ENCODE measurements at places on chromosomes 7 and 10. TPM values are rescaled to one million over a fixed set of nuclear protein-coding genes. Genes with fewer than 3 reads are reported as not detected.

DNA sequence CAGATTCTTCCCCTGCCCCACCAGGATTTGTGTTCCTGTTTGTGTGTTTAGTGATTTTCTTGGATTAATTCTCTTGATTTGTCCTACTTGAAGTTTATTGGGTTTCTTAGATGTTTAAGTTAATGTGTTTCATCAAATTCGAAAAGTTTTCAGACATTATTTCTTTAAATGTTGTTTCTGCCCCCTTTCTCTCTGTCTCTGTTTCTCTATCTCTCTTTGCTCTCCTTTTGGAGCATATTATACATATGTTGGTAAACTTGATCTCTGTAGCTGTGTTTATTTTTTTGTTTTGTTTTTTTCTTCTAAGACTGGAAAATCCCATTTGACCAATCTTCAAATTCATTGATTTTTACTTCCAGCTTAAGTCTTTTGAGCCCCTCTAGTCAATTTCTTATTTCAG, 115.6 kb downstream of the ZNF277 start:
- H3K27me3 ChIP-seq: no peaks in the 10 kb centered on the region
- no peak overlapping the region for H3K4me3 ChIP-seq
- no peak for DNase-seq
- no peak overlapping the region for H3K27ac ChIP-seq
- H3K4me1 ChIP-seq: no peaks in the 10 kb centered on the region

The DNAJB12 gene
- 29.4 TPM for total RNA-seq

DNA sequence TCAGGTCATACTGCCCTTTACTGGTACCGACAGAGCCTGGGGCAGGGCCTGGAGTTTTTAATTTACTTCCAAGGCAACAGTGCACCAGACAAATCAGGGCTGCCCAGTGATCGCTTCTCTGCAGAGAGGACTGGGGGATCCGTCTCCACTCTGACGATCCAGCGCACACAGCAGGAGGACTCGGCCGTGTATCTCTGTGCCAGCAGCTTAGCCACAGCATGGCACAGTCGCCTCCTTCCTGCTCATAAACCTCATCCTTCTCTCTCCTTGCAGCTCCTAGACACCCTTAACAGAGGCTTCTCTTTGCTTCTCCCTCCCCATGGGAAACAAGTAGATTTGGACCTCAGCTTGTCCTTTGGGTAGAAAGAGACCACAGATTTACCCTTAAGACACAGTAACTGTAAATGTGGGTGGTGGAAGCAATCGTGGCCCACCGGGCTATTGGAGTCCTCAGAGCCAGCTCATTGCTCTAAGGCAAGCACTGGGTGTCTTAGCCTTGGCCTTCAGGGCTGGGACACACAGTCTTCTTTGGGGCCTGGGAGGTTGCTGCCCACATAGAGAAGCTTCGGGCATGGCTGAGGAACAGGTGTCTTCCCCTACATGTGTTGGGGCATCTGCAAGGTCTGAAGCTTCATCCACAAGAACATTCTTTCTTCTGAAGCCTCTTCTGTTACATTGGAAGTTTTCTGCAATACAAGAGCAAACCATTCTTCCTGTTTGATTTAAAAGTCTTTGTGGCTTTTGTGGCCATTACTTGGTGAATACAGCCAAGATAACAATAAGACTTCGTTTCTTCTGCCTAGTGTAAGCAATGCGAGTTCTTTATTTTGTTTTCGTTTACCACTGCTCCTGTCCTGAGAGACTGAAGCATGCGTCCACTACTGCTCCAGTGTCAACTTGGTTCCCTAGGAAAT, 95.5 kb upstream of the PRSS58 start:
- H3K27ac ChIP-seq: no peak overlapping the region
- DNase-seq: no peak

- H3K36me3 ChIP-seq: peaks cover 47% of the 10 kb centered on the region
- no peak for DNase-seq
- H3K4me3 ChIP-seq: no peak overlapping the region
- no peaks in the 10 kb centered on the region for H3K4me1 ChIP-seq
- H3K27me3 ChIP-seq: no peaks in the 10 kb centered on the region
Measured at GRCh38 chr10:42795701-42796100, 13.1 kb downstream of the BMS1 start.

DNA sequence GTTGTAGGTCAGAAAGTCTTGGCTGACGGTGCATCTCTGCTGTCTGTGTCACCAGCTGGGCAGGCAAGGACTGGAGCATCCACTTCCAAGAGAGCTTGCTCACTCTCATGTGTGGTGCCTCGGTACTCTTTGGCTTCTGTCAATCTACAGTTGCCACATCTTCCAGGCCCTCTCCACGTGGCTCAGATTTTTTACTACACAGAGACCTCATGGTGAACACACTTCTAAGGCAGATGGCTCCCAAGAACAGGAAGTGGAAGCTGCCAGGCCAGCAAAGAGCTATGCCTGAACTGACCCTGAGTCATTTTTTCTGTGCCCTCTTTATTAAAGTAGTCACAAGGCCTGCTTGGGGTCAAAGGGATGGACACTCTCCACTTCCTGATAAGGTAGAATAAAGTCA, 351.5 kb upstream of the AUTS2 start:
- no peaks in the 10 kb centered on the region for H3K4me1 ChIP-seq
- H3K4me3 ChIP-seq: no peak overlapping the region

The RELN gene
- total RNA-seq: 1.4 TPM

- H3K4me3 ChIP-seq: no peak overlapping the region
- H3K36me3 ChIP-seq: no peaks in the 10 kb centered on the region
- no peaks in the 10 kb centered on the region for H3K4me1 ChIP-seq
- H3K27me3 ChIP-seq: no peaks in the 10 kb centered on the region
- no peak for DNase-seq
Measured at GRCh38 chr10:5168897-5169420, 16.0 kb downstream of the AKR1C8 start.

The MDFIC gene
- 8.5 TPM for total RNA-seq

DNA sequence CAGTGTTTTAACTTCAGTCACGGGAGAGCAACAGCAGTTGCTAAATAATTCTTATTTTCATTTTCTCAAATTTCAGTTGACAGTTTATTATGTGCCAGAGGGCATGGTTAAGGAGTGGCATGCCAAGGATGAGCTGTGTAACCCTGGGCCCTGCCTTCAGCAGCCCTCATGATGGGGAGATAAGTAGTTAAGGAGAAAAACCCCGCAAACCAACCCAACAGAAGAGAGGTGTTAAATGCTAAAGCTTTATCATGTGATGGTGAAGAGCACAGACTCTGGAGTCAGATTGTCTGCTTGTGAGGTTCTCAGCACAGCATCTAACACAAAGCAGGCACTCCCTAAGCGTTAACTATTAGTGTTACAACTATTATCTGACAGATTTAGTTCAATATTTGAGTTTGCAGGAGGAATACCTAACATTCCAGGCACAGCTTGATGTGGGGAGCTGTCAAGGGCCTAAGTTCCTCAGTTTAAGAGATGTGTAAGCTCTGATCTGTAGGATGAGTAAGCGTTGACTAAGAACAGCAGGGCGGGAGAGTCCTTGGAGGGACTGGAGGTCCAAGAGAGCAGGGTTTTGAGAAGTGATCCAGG, 29.6 kb downstream of the STAM start:
- H3K4me3 ChIP-seq: no peak overlapping the region
- no peaks in the 10 kb centered on the region for H3K27me3 ChIP-seq
- no peak for DNase-seq
- no peak overlapping the region for H3K27ac ChIP-seq

The CFAP46 gene
- total RNA-seq: not detected

GRCh38 chr7:13016592-13017332, 329.3 kb downstream of the ARL4A start:
- H3K4me3 ChIP-seq: no peak overlapping the region
- H3K27me3 ChIP-seq: no peaks in the 10 kb centered on the region
- DNase-seq: no peak
- H3K4me1 ChIP-seq: no peaks in the 10 kb centered on the region

The SFRP5 gene
- 0.57 TPM for total RNA-seq

Measured in colonic mucosa (tissue), 4 donors.